ENCODE measurements at places on chromosomes 7 and 10. TPM values are rescaled to one million over a fixed set of nuclear protein-coding genes. Genes with fewer than 3 reads are reported as not detected.

- no peaks in the 10 kb centered on the region for H3K36me3 ChIP-seq
- no peak overlapping the region for H3K4me3 ChIP-seq
- H3K4me1 ChIP-seq, result no peaks in the 10 kb centered on the region
- H3K27me3 ChIP-seq, result no peaks in the 10 kb centered on the region
Measured at GRCh38 chr7:28083998-28084985, 96.3 kb downstream of the JAZF1 start.

DNA sequence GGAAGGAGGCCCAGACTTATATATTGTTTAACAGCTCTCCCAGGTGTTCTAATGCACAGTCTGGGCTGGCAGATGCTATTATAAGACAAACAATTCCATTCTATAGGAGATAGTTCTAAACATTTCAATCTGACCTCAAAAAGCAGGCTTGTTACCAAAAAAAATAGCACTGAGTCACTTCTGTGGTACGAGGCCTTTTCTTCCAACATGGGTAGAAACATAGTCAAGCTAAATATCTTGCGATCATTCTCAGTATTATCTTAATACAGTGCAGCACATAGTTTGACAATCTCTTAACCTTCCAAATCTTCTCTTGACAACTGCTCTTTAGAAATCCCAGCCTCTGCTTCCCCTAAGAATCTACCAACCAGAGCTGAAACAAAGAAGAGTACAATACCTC lies 46.6 kb upstream of the MKX start:
- H3K27ac ChIP-seq, result no peak overlapping the region
- no peak overlapping the region for H3K4me3 ChIP-seq
- no peak for DNase-seq

DLX6 gene
- 0.13 TPM for total RNA-seq

- no peak for DNase-seq
- no peaks in the 10 kb centered on the region for H3K36me3 ChIP-seq
- no peaks in the 10 kb centered on the region for H3K4me1 ChIP-seq
- H3K27me3 ChIP-seq, result no peaks in the 10 kb centered on the region
- H3K4me3 ChIP-seq, result no peak overlapping the region
- no peak overlapping the region for H3K27ac ChIP-seq
Measured at GRCh38 chr7:148395352-148395811, 195.2 kb upstream of the C7orf33 start.

All from kidney (tissue), 22 donors.